ENCODE measurements at places on chromosomes 2 and 18.

- no peak for DNase-seq
Observed at GRCh38 chr2:31108561-31109286, 29.5 kb downstream of the GALNT14 start.

GRCh38 chr2:71865391-71865965 is 282.2 kb downstream of the CYP26B1 start:
- no peak for DNase-seq

DNA sequence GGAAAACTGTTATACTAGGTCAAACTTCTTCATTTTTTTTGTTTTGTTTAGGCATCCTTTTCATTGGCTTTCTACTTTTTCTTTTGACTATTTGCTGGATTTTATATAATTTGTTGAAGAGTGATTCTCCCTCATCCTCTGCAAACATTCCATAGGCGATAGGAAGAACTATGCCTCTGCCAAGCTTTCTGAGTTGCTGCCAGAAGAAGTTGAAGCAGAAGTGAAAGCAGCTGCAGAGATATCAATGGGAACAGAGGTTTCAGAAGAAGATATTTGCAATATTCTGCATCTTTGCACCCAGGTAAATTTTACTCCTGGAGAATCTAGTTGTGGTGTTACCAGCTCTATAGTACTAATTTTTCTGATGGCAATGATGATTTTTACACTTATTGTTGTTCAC is 25.4 kb downstream of the NOP58 start:
- no peak for DNase-seq

DNA sequence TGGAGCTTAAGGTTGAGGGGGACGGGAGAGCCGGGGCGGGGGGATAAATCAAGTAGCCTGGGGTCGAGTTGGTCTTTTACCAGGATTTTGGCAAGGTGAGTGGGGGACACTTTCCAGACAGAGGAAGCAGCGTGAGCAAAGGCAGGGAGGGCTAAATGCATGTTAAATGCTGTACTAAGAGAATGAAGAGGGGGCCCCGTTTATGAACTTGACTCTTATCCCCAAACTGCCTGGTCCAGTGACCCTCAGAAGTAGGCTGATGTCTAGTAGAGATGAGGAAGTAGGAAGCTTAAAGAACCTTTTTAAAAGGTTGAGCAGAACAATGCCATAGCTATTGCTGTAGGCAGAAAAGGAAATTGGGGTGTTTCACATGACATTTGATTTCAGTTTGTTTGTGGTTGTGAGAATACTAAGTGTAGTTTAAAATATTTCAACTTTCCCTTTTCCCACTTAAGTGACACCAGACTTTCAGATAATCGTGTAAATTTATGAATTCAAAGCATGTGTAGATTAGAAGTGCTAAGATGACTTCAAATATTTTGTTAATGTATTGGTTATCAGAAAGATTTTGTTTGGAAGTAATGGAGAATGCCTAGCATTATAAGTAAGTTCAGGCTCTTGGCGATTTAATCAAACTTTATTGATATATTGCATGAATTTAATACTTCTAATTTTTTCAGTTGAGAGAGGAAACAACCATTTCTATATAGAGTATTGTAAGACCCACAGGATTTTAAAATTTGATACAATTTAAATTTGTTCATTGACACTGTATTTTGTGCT is 1.8 kb downstream of the REL start:
- DNase-seq: peak; percentile 61

DNA sequence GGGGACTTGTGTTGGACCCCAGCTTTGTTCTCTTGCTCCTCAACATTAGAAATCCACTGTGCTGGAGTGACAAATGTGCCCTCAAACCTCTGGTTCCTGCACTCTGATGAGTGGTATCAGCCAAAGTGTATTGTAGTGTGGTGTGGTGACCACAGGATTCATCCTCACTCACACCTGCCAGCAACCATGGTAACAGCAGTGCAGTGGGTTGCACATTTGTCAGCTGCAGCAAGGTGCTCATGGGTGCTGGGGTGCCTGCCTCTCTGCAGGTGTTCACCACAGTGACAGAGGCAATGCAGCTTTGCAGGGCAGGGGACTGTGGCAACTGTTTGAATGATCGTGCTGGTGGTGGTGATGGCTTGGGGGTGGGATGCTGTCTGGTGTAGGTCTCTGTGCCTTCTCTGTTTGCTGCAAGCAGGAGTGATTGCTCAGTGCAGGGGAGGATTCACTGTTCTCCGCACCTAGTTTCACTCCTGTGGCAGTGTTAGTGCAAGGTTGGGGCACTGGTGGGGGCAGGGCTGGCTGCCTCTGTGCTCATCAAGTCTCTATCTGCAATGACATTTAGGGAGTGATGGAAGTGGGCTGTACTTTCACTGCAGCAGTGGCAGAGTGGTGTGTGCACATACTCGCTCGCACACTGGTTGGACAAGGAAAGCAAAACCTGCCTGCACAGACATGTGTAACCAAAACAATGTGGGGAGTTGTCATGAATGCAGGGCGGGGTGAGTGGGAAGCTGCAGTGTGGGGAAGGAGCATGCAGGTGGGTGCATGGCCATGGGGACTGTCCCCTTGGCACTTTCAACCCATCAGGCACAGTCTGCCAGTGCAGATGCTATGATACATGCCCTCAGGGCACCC is 301.1 kb downstream of the PIK3C3 start:
- DNase-seq: no peak

GRCh38 chr18:8980918-8981317 is 121.6 kb upstream of the NDUFV2 start:
- no peak for DNase-seq

- DNase-seq: peak; percentile 53
Observed at GRCh38 chr2:102357937-102358336, 2.3 kb downstream of the IL18R1 start.

- no peak for DNase-seq
Observed at GRCh38 chr2:118031566-118031965, 17.7 kb upstream of the CCDC93 start.

GRCh38 chr18:2053490-2054089 is 517.7 kb downstream of the METTL4 start:
- DNase-seq: no peak

- no peak for DNase-seq
Observed at GRCh38 chr2:190184460-190184859, 121.9 kb upstream of the MSTN start.

DNA sequence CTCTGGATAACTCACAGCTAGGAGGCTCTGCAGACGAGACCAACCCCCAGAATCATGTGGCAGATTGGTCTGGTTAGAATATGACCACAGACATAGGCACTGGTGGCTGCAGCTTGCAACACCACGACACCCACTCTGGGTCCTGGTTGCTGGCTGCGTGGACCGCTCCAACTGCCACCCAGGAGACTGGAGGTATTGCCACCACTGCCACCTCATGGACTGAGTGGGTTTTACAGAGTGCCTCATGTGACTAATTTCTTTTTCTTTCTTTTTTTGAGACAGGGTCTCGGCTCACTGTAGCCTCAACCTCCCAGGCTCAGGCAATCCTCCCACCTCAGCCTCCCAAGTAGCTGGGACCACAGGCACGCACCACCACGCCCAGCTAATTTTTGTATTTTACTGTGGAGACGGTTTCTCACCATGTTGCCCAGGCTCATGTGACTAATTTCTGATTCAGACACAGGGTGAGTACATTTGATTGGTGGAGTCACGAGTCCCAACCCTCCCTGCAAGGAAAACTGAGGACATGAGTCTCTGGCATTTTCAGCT is 29.9 kb upstream of the NT5DC4 start:
- no peak for DNase-seq

DNA sequence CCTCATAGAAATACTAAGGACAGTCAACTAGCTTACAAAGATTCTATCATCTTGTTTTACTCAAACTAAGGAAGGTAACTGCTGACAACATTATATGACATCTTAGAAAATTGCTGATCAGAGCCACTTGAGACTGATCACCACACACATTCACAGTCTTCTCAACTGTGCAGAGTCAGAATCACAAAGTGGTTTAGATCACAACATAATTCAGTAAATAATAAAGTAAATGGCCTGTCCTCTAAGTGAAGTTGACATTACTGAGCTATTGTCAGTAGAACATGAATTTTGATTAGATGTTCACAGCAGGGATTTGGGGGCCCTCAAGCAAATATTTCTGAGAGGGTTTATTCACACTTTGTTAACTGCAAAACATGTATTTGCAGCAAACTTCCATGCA is 28.5 kb downstream of the NOL4 start:
- DNase-seq: no peak

GRCh38 chr2:714005-714741 is 37.0 kb upstream of the TMEM18 start:
- peak; percentile 86 for DNase-seq

DNA sequence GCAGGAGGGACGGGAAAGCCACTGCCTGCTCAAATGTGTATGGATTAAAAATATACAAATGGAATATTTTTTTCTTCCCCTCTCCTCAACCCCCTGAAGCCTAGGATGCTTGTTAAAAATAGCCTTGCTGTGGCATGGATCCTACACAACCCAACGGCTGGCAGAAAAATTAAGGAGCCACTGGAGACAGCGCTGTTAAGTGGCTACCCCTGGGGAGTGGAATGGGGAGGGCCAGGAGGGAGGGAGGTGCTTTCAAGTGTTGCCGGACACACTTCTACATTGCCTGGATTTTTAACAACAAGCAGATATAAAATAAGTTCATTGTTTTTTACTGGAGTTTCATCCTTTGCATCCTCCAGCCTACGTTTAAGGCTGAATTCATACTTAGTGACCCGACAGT is 66.6 kb downstream of the ZBTB7C start:
- DNase-seq: no peak

- no peak for DNase-seq
Observed at GRCh38 chr2:234880551-234881211, 71.1 kb upstream of the SH3BP4 start.

- peak; percentile 11 for DNase-seq
Observed at GRCh38 chr2:224357098-224357901, 44.6 kb downstream of the FAM124B start.

GRCh38 chr2:129058981-129059380 is 740.3 kb upstream of the HS6ST1 start:
- DNase-seq: no peak

DNA sequence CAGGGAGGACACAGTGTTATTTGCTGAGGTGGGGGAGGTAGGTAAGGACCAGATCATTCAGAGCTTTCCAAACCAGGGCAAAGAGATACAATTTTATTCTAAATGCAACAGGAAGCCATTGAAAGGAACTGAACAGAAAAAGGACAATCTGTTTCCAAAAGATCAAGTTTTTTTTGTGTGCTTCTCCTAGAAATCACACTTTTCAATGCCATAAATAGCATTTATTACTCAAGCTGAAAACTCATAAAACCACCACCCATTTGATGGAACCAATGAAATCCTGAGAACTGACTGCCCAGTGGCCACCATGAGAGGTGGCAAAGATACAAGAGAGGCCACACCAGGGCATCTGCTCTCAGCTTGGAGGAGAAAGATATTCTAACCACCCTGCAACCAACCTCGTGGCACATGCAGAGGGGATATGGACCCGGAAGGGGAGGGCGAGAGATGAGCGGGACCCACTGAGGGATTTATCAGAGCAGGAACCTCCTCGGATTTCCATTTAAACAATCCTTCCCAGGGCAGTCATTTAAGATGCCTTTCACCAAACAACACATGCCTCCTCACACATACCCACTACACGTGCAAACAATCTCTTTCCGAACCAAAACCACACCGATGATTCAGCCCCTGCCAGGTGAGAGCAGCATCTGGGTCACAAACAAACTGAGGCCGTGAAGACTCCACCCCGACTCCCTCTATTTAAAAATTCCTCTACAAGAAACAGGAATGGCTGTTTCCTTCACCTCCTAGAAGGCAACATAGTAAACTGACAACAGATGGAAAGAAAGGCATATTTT is 8.8 kb downstream of the CYB5A start:
- DNase-seq: no peak

DNA sequence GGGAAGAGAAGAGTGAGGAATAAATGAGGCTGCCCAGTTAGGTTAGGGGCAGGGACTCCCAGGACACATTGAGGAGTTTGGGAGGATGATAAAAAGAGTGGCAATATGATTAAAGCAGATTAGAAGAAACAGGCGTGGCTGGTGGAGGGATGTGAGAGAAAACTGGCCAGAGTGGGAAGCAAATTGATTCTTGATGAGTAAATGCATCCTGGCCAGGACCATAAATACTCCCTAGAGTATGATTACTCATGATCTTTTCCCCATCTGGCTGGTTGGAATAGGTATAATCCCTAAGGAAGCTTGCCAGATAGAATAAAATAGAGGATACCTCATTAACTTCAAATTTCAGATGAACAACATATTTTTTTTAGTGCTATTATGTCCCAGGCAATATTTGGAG is 21.5 kb upstream of the DAW1 start:
- DNase-seq: no peak

DNA sequence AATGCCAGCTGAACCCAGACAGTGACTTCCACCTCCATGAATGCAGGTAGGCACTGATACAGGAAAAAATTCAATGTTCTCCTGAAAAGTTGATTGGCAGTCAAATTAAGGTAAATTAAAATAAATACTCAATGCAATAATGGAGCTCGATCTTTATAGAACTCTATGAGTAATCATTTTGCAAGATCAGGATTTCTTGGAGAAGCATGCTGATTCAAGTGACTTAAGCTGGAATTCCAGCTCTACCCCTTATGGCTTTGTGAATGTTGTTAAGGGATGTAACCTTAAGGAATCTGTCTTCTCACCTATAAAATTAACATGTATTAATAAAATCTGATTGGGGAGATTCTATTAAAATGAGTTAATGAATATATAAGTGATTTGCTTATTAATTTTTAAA is 145.1 kb downstream of the QPCT start:
- DNase-seq: no peak
